ENCODE measurements at places on chromosomes 3 and 15. TPM values are rescaled to one million over a fixed set of nuclear protein-coding genes. Genes with fewer than 3 reads are reported as not detected.

Gene ACTC1
- 126 TPM for total RNA-seq

Gene TXNRD3
- 13.6 TPM for total RNA-seq

Gene CAMK1
- total RNA-seq: 24.6 TPM

Gene PLIN1
- total RNA-seq: 119 TPM

Gene PFKFB4
- total RNA-seq: 5.4 TPM

Gene TIPIN
- total RNA-seq: 9.8 TPM

Gene ANKRD63
- not detected for total RNA-seq

Gene GASK1A
- total RNA-seq: 16.5 TPM

Gene CCR9
- total RNA-seq: not detected

Gene PCNP
- total RNA-seq: 130 TPM

Gene MUC4
- total RNA-seq: 0.30 TPM

Gene PCSK6
- 20.9 TPM for total RNA-seq

Gene MESP2
- total RNA-seq: 0.30 TPM

Gene HEXA
- total RNA-seq: 54.6 TPM

Gene DPPA4
- 1.5 TPM for total RNA-seq

Gene FES
- 23.0 TPM for total RNA-seq

Gene MAP2K5
- total RNA-seq: 12.2 TPM

Gene ZNF80
- total RNA-seq: not detected
